Uterus (tissue), 4 donors: ENCODE measurements at places on chromosomes 5 and 9. TPM values are rescaled to one million over a fixed set of nuclear protein-coding genes. Genes with fewer than 3 reads are reported as not detected.

NADK2 gene
- 19.4 TPM for total RNA-seq

TAS2R1 gene
- not detected for total RNA-seq

GPX3 gene
- total RNA-seq, result 310 TPM

PTPDC1 gene
- total RNA-seq, result 16.7 TPM

SNX30 gene
- total RNA-seq, result 9.6 TPM

ASPN gene
- total RNA-seq, result 160 TPM

FCHO2 gene
- 65.1 TPM for total RNA-seq

PRRX2 gene
- 5.5 TPM for total RNA-seq

ZNF366 gene
- 4.1 TPM for total RNA-seq

FABP6 gene
- total RNA-seq, result not detected

ALDH1A1 gene
- total RNA-seq, result 197 TPM

SHOC1 gene
- total RNA-seq, result 0.28 TPM

TMEM141 gene
- total RNA-seq, result 24.6 TPM

PAM gene
- 189 TPM for total RNA-seq

BARX1 gene
- total RNA-seq, result not detected

RPP25L gene
- 18.1 TPM for total RNA-seq

TXNDC15 gene
- 175 TPM for total RNA-seq

GIN1 gene
- 14.5 TPM for total RNA-seq

PCDHB8 gene
- 0.26 TPM for total RNA-seq

GRAMD2B gene
- 54.1 TPM for total RNA-seq

SERF1A gene
- total RNA-seq, result 7.6 TPM

CDH18 gene
- not detected for total RNA-seq

CHSY3 gene
- 0.77 TPM for total RNA-seq
